DMS53 (cell line): ENCODE measurements at places on chromosomes 1 and 21.
A peak's percentile ranks its signal among the peaks of the same experiment; 100 is the strongest.

DNA sequence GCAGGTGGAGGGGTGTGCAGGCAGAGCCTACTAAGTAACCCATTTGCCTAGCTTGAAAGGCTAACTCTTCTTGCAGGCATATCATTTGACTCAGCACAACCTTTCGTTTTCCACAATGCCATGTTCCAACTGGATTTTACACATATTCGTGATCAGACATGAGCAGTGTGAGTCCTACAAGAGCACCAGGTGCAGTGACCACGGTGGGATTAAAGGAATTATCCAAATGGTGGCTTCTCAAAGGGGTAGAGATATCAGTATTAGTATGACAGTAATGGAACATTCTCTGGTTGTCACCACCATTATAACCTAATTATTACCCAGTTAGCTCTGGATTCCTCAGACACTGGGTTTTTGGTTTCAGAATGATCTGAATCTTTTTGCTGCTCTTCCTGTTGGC, 323.5 kb downstream of the LMO4 start:
- no peak for DNase-seq

DNA sequence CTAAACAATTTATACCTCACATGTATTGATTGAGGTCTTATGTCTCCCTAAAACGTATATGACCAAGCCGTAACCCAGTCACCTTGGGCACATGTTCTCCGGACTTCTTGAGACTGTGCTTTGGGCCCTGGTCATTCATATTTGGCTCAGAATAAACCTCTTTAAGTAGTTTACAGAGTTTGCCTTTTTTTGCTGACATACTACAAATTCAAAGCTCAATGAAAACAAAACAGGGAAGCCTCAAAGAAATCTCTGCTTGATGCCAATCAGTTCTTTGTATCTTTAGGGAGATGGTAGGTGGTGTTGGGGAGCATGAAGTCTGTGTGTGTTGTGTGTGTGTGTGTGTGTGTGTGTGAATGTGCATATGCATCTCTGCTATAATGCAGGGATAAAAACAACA, 247.0 kb downstream of the KCNJ6 start:
- DNase-seq: no peak

DNA sequence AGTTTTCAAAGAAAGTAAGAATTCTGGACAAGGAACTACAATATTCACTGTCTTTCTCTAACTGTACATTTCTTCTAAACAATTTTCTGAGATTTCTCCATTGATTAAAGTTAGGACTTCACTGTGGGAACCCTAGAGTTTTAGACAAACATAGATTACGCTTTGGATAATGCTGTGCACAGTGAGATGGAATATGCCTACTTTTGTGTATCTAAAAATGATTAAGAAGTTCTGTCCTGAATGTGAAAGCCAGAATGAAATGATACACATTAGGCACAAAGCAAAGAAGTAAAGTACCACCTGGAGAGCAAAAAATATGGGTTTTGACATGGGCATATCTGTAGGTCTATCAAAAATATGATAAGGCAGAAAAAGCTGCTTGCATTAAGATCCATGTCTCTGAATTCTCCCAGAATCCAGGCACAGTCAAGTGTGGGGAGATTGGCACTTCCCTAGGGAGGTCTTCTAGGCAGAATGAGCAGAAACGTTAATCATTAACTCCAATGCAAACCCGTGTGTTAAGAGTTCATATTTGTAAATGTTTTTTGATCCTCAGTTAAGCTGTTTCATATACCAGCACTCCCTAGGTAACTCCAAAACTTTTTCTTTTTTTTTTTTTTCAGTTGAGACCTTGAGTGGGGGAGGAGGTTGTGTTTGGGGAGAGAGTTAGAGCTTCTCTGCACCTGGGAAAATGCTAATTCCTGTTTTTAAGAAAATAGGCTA, 467.1 kb downstream of the LMO4 start:
- peak; percentile 94 for DNase-seq

GRCh38 chr1:92485381-92486250, 1.1 kb downstream of the GFI1 start:
- peak; percentile 97 for DNase-seq

- DNase-seq: no peak
Observed at GRCh38 chr1:20724364-20725188, 6.8 kb upstream of the KIF17 start.

DNA sequence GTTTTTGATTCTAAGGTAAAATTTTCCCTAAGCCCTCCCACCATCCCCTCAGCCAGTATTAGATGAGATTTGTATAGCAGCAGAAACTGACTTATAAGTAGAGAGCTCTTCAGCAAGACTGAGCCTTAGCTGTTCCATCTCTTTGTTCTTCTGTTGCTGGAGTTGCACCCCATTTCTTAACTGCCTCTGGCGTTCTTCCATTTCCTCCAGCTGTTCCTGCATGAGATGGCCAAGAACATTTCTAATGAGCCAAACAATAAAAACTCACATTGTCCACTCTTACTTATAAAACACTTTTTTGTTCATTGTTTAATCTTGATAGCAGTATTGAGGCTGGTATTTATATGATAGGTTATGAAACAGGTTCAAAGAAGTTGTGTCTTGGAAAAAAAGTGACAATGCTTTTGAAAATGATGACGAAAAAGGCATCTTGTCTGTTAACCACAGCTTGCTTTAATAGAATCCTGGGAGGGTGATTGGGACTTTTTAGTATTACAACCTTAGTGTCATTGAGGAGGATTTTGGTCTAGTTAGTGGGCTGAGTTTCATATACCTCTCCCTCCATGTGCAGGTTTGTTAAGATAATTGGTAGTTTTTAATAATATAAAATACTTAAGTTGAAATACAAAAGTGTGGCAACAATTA, 18.3 kb downstream of the SYNC start:
- DNase-seq: no peak

DNA sequence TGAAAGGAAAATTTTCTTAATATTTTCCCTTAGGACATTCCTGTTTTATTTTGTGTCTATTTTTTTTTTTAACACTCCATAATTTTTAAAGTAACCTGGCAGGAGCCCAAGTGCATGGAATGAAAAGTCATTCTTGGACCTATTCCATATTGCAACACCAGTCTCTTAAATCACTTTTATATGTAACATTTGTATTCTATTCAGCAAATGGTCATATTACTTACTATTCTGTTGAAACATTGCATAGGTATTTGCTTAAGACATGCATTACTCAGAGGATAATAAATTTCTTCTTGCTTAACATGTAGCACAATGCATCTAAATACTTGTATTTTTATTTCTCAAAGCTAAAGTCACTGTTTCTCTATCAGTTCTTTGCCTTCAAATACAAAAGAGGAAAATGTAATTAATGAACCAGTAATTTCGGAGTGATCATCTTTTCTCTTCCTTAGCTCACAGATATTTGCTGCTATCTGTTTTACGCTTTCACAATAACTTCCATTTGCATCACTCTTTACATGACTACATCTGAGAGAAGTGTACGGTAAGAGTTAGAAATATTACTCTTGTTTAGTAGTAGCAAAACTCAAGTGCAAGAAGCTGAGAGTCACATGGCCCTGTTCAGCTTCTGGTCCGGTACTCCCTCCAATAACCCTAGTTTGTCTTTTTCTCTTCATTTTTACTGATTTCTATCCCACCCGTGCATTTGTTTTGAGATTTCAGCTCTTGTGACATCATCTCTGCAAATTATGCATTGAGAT, 394.8 kb downstream of the USP25 start:
- DNase-seq: no peak

DNA sequence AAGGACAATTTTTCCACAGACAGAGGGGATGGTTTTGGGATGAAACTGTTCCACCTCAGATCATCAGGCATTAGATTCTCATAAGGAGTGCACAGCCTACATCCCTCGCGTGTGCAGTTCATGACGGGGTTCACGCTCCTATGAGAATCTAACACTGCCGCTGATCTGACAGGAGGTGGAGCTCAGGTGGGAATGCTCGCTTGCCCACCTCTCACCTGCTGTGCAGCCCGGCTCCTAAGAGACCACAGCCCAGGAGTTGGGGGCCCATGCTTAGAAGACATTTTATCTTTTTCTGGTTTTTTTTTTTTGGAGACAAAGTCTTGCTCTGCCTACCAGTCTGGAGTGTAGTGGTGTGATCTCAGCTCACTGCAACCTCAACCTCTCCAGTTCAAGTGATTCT, 16.0 kb downstream of the GNB1 start:
- no peak for DNase-seq

- no peak for DNase-seq
Observed at GRCh38 chr1:169474302-169474995, 11.3 kb downstream of the SLC19A2 start.

- DNase-seq: no peak
Observed at GRCh38 chr1:94797291-94797690, 22.9 kb upstream of the SLC44A3 start.

- peak; percentile 11 for DNase-seq
Observed at GRCh38 chr1:164905869-164906268, 346.9 kb downstream of the PBX1 start.

DNA sequence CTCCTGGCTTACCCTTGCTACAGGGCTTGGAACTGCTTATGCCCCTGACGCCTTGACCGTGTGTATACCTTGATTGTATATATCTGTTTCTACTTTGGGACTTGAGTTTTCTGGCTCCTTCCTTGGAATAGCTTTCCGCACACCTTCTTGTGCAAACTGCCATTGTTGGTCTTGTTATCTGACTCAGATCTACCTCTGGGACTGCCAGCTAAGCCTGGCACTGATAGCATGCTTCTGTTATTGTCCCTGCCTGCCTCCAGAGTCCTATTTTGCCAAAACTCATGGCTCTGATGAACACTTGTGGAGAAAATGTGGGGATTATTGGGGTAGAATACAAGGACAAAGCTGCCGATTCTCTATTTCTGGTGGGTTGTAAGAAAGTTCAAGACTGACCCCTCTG, 15.4 kb downstream of the FMOD start:
- no peak for DNase-seq

DNA sequence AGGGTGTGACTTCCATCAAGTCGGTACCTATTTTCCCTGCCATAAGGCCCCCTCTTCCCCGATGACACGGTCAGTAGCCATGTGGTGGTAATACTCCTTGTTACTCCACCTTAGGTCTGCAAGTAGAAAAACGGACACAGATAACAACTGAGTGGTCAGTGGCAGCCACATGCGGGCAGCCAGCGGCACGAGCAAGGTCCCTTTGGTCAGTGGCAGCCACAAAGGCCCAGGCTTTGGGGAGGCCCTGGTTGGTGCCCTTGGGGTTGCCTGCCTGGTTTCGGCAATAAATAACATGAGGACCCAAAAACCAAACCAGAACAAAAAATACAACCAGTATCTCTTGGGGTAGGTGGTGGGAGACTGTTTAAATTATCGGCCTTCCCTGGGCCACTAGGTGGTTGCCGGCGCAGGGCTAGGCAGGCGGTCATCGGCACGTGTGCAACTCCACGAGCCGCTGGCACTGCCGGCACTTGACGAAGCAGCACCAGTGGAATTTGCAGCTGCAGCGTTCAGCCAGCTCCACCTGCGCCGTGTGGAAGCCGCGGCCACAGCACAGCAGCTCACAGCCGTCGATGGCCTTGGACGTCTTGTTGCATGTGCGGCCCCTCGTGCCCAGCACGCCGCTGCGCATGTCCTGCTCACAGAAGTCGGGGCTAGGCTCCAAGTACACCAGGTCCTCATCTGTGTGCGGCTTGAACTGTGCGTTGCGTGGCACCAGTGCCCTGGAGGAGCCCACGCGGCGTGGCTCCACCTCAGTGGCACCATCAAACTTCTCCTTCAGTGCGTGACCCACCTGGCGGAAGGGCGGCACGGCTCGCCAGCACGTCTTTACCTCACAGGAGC, 23.1 kb downstream of the WNT4 start:
- no peak for DNase-seq

DNA sequence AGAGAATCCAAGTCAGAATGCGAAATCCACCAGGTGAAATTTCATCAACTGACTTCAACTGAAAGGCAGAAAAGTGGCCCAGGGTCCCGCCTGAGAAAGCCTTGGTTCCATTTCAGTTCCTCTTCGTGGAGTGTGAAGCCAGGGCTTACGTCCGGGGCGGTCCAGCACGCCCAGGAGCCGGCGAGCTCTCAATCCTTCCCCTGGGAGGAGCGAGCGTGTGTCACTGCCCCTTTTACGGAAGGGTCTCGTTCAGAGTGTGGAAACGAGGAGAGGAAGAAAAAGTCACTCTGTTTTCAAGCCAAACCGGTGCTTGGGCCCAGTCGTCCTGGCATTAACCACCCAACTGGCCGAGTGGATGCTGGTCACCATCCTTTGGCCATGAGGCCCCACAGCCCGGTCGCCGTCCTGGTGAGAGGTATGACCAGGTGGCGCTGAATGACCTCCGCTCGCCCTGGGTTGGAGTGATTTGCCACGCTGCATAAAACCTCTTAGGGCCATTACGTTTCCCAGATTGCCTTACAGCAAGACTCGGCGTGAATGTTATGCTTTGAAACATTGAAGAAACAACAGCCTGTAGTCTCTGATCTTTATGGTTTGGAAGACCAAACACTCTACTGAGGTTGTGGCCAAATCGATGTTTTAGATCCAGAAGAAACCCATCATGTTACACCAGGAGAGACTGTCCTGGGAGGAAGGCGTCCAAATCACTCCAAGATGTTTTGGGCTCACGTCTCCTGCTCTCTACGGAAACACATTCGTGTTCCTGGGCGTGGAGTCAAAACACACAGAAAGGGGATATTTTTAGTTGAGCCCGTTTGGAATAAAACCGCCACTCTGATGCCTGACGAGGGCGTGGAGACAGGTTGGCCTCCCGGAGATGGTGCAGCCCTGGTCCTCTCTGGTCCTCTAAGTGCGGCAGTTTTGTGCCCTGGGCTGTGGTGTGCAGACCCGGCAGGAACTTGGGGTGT, 93.6 kb upstream of the ACTRT2 start:
- DNase-seq: no peak

GRCh38 chr1:3627515-3628253, 2.9 kb downstream of the TPRG1L start:
- DNase-seq: no peak

DNA sequence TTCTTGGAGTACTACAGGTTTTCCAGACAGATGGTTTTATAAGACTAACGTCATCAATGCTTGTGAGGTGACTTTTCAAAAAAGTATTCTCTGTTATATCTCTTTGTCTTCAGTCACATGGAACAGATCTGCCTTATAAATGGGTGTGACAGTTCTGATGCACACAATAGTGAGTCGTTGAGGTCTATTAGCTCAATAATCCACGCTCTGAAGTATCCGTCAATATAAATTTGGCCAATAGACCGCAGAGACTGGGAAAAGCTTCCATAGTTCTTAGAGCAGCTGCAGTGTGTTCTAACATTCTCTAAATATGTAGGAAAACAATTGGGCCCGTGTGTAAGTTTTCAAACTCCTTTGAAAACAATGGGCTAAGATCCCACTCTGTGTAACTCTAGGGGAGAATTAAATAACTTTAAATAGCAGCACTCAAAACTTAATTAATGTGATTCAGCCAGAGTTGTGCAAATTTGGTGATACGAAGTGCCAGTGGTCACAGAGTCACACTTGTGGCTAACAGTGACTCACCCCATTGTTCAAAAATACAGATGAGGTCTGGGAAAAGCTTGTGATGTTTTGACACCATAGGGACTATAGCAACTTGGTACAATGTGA, 316.0 kb downstream of the LMO4 start:
- peak; percentile 48 for DNase-seq
